ENCODE measurements at places on chromosomes 1 and 21.

- no peaks in the 10 kb centered on the region for H3K4me1 ChIP-seq
- H3K4me3 ChIP-seq: no peak overlapping the region
- no peak for DNase-seq
- H3K27me3 ChIP-seq: no peaks in the 10 kb centered on the region
- no peaks in the 10 kb centered on the region for H3K36me3 ChIP-seq
- no peak overlapping the region for H3K27ac ChIP-seq
These were observed 59.7 kb downstream of the DESI2 start for GRCh38 chr1:244712669-244713068.

DNA sequence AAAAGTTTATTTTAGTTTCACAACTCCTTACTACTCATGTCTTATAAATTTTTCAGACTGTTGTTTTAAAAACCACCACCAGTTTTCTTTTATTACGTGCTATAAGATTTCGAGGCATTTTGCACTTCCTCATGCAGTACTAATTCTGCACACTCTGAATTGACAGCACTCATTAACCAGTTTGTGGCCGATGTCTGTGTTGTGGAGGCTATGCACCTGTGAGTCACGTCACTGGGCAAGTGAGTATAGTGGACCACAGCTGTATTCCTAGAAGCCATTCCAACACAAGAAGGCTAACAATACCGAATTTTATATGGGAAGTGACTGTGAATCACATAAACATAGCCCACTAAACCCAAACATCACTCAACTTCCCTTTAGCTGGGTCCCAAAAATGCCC lies 21.0 kb upstream of the SPATA6 start:
- DNase-seq: no peak
- H3K4me1 ChIP-seq: no peaks in the 10 kb centered on the region

GRCh38 chr21:26238646-26239045 lies 68.1 kb upstream of the APP start:
- no peaks in the 10 kb centered on the region for H3K36me3 ChIP-seq
- no peaks in the 10 kb centered on the region for H3K27me3 ChIP-seq
- H3K4me1 ChIP-seq: no peaks in the 10 kb centered on the region
- DNase-seq: no peak

DNA sequence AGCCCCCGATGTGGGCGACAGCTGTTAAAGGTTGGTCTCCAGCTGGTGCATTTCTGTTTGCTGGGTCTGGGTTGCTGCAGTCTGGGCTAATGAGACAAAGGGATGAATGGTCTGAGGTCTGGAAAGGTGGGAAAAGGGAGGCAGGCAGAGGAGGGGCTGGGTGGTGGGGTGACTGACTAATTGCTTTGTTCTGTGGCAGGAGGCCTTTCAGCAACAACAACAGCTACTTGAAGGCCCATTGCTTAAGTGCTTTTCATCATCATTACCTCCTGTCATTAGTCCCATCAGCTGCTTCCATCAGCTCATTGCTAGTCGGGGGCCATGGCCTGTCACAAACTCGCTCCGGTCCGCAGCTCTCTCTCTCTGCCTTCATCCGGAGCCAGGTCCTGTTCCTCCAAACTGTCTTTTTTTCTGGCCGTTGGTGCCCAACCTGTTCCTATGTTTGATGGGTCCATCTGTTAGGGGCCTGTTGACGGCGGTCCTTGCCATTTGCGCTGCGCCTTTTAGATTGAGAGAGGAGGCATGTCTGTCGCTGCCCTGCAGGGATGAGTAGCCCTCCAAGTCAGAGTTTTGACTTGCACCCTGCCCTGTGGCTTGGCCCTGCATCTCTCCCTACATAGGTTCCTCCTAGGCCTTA lies 105.6 kb upstream of the PLXNA2 start:
- H3K36me3 ChIP-seq: no peaks in the 10 kb centered on the region
- no peaks in the 10 kb centered on the region for H3K4me1 ChIP-seq
- peaks cover 4% of the 10 kb centered on the region for H3K27me3 ChIP-seq
- no peak overlapping the region for H3K4me3 ChIP-seq
- no peak overlapping the region for H3K27ac ChIP-seq

- no peak for DNase-seq
- H3K4me1 ChIP-seq: peaks cover 92% of the 10 kb centered on the region
- H3K4me3 ChIP-seq: peak overlapping the region; percentile 51
- H3K27me3 ChIP-seq: no peaks in the 10 kb centered on the region
These were observed 79.5 kb downstream of the SLC66A1 start for GRCh38 chr1:19391596-19391981.

GRCh38 chr1:57678138-57678537 lies 254.3 kb upstream of the DAB1 start:
- no peak for DNase-seq
- no peaks in the 10 kb centered on the region for H3K27me3 ChIP-seq
- no peak overlapping the region for H3K27ac ChIP-seq
- H3K4me1 ChIP-seq: no peaks in the 10 kb centered on the region
- H3K4me3 ChIP-seq: no peak overlapping the region

DNA sequence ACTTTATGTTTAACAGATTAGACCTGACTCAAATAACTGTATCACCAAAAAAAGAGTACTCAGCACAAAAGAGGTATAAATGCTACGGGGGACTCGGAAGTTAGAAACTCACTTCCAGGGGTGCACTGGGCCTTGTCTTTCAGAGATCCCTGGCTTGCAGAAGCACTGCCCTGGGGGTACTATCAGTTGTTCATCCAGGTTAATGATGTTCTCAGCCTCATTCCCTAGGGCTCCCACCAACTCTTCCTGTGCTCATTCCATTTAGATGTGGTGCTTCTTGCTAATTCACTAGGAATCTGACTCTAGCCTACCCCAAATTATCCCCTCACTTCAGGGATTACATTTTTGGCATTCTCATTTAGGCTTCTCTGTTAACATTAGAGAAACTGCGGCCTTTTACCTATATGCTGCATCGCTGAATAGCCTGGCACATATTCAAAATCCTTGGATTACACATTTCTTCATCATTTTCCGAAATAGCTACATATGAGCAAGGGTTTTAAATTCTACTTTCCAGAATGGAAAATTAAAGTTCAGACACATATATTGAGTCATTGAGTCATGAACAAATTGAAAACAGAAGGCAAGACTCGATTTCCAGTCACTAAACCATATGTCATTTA lies 338.5 kb downstream of the KCTD3 start:
- H3K27me3 ChIP-seq: no peaks in the 10 kb centered on the region
- H3K4me1 ChIP-seq: no peaks in the 10 kb centered on the region
- H3K36me3 ChIP-seq: no peaks in the 10 kb centered on the region
- H3K27ac ChIP-seq: no peak overlapping the region
- no peak for DNase-seq

- H3K27me3 ChIP-seq: no peaks in the 10 kb centered on the region
- no peaks in the 10 kb centered on the region for H3K4me1 ChIP-seq
- H3K36me3 ChIP-seq: no peaks in the 10 kb centered on the region
- H3K27ac ChIP-seq: no peak overlapping the region
These were observed 61.4 kb upstream of the LRRN2 start for GRCh38 chr1:204746838-204747442.

DNA sequence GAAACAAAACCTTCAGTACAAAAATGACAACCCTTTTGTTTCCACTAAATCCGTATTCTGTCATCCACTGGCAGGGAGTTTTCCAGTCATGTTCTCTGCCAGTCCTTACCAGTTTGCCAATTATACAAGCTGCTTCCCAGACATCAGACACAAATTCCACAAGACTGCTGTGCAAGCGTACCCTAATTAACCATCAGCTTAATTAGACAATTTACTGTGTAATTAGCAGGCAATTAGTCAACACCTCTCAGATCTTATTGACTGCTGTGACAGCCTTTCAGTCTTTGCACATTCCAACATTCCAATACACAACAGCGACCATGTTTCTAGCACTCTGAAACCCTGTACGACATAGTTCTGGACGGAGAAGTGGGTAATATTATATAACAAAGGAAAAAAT lies 420.1 kb downstream of the DPYD start:
- H3K4me1 ChIP-seq: no peaks in the 10 kb centered on the region
- no peak overlapping the region for H3K27ac ChIP-seq
- H3K27me3 ChIP-seq: no peaks in the 10 kb centered on the region
- H3K36me3 ChIP-seq: no peaks in the 10 kb centered on the region

DNA sequence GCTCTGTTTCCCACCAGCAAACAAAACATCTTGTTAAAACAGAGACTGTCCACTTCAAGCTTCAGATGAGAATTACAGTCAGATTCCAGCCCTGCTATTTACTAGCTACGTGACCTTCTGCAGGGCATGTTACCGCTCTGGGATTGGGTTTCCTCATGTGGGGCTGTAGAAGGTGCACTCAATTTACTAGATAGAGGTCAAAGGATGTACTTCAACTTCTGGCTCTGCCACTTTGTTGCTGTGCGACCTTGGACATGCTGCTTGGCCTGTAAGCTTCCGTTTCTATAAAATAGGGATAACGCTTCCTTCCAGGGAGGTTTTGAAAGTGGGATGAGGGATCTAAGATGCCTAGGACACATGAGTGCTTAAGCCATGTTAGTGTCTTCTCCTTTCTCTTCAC lies 46.0 kb upstream of the LRIG2 start:
- no peaks in the 10 kb centered on the region for H3K36me3 ChIP-seq
- DNase-seq: no peak
- H3K4me3 ChIP-seq: no peak overlapping the region
- no peaks in the 10 kb centered on the region for H3K27me3 ChIP-seq
- H3K4me1 ChIP-seq: no peaks in the 10 kb centered on the region

DNA sequence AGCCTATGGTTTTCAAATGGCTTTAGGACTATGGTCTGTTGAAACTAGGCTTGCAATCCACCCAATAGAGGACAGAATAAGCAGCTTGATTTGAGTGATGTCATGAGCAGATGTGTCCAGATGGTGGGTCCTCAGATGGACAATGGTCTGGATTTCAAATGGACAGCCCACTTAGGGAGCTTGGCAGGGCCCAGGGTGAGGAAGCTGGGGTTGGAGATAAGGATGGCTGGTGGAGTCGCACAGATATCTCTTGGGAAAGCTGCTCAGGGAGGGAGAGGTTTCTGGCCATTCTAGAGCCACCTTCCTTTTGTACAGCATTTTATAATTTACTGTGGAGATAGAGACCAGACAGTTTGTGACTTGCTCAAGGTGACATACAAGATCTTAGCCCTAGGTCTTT lies 55.0 kb downstream of the NFASC start:
- H3K27me3 ChIP-seq: peaks cover 11% of the 10 kb centered on the region
- no peaks in the 10 kb centered on the region for H3K4me1 ChIP-seq
- no peak for DNase-seq

DNA sequence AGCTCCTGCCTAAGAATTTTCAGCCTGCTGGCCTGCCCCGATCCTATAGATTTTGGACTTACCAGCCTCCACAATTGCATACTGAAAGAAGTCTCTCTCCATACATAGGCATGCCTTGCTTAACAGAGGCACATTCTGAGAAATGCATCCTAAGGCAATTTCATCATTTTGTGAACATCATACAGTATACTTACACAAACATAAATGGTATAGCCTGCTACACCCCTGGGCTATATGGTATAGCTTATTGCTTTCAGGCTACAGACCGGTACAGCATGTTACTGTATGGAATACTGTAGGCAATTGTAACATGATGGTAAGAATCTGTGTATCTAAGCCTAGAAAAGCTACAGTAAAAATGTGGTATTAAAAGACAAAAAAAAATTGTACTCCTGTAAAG lies 174.7 kb downstream of the NRIP1 start:
- no peaks in the 10 kb centered on the region for H3K36me3 ChIP-seq
- H3K4me3 ChIP-seq: no peak overlapping the region
- H3K27me3 ChIP-seq: no peaks in the 10 kb centered on the region
- no peak for DNase-seq

DNA sequence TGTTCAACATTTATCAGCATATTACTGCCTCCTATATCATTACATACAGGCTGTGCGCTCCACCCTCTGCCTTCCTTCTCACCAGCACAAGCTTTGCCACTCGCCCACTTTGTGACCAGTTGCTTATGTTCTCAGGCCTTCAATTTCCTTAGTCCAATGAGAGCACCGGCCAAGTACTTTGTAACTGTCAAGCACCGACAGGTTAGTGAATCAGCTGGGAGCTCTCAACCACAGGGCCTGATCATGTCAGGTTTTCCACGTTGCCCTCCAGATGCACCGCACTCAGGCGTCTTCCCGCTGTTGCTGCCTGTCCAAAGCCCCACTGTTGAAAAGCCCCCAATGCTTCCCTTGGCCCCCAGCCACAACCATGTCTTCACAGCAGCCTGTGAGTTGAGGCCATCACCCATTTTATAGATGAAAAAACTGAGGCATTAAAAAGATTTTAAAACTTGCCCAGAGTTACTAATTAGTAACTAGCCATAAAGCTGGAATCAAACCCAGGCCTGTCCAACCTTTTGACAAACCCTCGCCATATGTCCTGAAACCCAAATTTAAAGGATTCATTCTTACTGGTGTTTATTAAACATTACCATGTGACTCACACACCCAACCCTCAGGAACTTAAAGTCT lies 3.4 kb upstream of the KCNN3 start:
- no peak overlapping the region for H3K4me3 ChIP-seq
- H3K36me3 ChIP-seq: no peaks in the 10 kb centered on the region
- no peak for DNase-seq
- peaks cover 17% of the 10 kb centered on the region for H3K4me1 ChIP-seq
- H3K27ac ChIP-seq: no peak overlapping the region

- H3K27ac ChIP-seq: no peak overlapping the region
- no peaks in the 10 kb centered on the region for H3K27me3 ChIP-seq
- no peaks in the 10 kb centered on the region for H3K36me3 ChIP-seq
- no peaks in the 10 kb centered on the region for H3K4me1 ChIP-seq
- no peak for DNase-seq
These were observed 52.7 kb downstream of the PLPP3 start for GRCh38 chr1:56526571-56527174.

DNA sequence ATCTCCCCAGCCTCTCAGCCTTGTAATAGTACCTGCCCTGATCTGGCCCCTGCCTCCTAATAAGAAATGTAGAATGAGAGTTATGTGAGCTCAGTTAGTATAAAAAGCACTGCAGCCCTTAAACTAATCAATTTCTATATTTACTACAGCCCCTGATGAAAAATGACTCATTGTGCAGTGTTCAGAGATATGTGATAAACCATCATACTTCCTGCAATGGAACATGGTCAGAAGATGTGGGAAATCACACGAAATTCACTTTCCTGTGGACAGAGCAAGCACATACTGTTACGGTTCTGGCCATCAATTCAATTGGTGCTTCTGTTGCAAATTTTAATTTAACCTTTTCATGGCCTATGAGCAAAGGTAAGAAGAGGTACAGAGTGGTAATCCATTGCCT lies 176.8 kb upstream of the PDE4B start:
- H3K4me1 ChIP-seq: no peaks in the 10 kb centered on the region
- no peaks in the 10 kb centered on the region for H3K27me3 ChIP-seq
- no peak overlapping the region for H3K27ac ChIP-seq

- no peak overlapping the region for H3K4me3 ChIP-seq
- no peak for DNase-seq
- no peak overlapping the region for H3K27ac ChIP-seq
These were observed 19.4 kb downstream of the ATP2B4 start for GRCh38 chr1:203645996-203646395.

- no peak for DNase-seq
- H3K4me1 ChIP-seq: peaks cover 15% of the 10 kb centered on the region
- no peak overlapping the region for H3K27ac ChIP-seq
- H3K4me3 ChIP-seq: no peak overlapping the region
These were observed 1.6 kb downstream of the BCAR3 start for GRCh38 chr1:93680076-93680419.

- H3K27ac ChIP-seq: no peak overlapping the region
- H3K36me3 ChIP-seq: no peaks in the 10 kb centered on the region
- peaks cover 4% of the 10 kb centered on the region for H3K27me3 ChIP-seq
- no peak for DNase-seq
- no peak overlapping the region for H3K4me3 ChIP-seq
- H3K4me1 ChIP-seq: peaks cover 5% of the 10 kb centered on the region
These were observed 74.3 kb downstream of the SIPA1L2 start for GRCh38 chr1:232555494-232556210.

Data from CD4-positive, alpha-beta T cell (primary cell).